Renal cortical epithelial cell (primary cell): ENCODE measurements at places on chromosomes 3 and 15. TPM values are rescaled to one million over a fixed set of nuclear protein-coding genes. Genes with fewer than 3 reads are reported as not detected.

Gene GASK1A
- total RNA-seq, result 0.25 and 0.87 TPM in 2 replicates

Gene GPR149
- not detected in 2 replicates for total RNA-seq

Gene TEX55
- total RNA-seq, result not detected in 2 replicates

Gene ISLR
- 0.30 TPM in 1 of 2 replicates, not detected in the other for total RNA-seq

DNA sequence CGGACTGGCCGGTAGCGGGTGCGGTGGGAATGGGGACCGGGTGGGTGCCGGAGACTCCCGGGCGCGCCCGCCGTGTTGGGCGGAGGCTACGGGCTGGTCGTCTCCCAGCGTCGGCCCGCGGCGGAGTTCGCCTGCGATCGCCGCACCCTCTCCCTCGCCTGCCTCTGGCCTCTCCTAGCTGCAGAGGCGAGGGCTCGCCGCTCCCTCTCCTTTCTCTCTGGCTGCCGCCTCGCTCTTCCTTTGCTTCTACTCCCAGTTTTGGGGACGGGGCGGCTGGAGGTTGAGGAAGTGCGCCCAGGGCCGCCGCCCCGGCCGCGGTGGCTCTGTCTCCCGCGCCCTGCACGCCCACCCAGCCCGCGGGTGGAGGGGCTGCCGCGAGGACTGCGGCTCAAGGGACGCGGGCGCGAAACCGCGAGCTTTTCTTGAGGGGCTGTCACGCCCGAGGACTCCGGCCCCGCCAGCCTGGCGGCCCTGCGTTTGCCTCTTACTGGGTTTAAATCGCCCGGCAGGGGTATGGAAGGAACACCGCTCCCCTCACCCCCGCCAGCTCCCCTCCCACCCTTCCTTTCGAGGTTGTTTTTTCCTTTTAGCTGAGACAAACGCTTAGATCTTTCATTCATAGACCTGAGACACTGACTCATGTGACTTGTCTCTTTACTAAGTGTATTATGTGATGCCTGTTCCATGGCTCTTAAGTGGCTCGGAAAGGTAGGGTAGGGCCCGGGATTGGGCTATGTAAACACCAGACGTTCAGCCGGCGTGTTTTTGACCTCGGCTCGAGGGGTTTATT lies 654 bp downstream of the PIK3CA start:
- DNase-seq, result peak; percentile 48

DNA sequence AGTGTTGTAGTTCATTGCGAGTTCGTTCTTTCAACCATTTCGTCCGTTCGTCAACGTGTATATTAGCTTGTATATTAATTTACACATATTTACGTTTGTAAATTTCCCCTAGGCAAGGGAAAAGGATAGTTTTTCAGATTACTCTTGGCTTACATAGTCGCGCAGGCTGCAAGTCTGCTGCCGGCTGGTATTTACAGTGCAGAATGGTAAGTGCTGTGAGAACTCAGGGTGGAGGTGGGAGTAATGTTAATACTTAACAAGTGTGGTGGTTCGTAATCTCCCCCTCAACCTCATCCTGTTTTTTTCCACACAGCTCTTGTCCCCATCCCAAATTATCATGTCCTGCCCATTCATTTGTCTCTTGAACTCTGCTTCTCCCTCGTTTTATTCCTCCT lies 766 bp downstream of the FAM98B start:
- peak; percentile 40 for DNase-seq

GRCh38 chr15:33160581-33161165 lies 33.8 kb downstream of the FMN1 start:
- DNase-seq, result no peak

- no peak for DNase-seq
Measured at GRCh38 chr3:113223475-113224281, 12.3 kb downstream of the BOC start.

- no peak for DNase-seq
Measured at GRCh38 chr3:27216295-27216855, 152.8 kb downstream of the NEK10 start.

GRCh38 chr3:48532977-48533337 lies 23.6 kb downstream of the PFKFB4 start:
- DNase-seq, result no peak

DNA sequence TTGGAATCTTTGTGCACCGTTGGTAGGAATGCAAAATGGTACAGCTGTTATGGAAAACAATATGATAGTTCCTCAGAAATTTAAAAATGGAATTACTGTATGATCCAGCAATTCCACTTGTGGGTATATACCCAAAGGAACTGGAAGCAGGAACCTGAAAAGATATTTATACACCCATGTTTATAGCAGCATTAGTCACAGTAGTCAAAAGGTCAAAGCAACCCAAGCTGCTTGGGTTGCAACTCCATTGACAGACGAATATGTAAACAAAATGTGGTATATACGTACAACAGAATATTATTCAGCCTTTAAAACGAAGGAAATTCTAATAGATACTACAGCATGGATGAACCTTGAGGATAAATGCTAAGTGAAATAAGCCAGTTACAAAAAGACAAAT lies 35.0 kb upstream of the CAPN3 start:
- no peak for DNase-seq

GRCh38 chr3:141860086-141860669 lies 16.3 kb upstream of the ATP1B3 start:
- DNase-seq, result no peak

DNA sequence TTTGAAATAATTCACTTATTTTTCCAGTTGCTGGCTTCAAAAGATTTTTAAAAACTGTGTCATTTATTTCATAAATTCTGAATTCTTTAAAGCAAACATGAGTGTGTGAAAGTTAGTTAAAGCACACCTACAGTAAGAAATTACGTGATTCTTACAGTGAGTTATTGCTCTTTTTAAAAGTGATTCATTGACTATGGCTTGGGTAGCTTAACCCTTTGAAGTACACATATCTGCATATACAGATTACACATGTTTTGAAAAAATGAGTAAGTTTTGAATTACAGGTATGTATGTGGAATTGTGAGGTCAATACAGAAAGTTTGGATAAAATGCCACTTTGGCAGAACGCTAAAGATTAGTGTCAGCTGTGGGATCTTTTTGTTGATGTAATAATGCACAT lies 64.5 kb upstream of the MBNL1 start:
- no peak for DNase-seq

DNA sequence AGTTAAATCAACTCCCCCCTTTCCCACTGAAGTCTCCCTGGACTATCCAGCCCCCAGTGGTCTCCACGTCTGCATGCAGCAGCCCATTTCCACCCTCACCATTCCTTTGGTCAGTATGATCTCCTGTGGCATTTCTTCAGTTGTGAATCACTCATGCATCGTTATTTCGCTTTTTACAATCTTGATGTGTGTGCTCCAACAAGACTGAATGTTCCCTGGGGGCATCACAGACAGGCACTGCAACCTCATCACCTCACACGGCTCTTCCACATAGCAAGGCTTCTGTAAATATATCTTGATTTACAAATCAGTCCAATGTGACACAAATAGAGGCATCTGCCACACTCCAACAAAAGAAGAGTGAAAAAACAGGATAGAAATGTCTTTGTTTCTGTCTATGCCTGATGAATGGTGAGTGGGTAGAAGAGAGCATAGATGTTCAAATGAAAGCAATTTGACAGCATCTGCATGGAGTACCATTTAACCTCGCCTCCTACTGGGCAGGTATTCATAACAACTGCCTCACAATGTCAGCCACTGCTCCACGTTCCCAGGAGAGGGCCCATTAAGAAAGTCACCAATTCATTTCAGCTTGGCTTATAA lies 5.2 kb downstream of the HEG1 start:
- DNase-seq, result no peak

- no peak for DNase-seq
Measured at GRCh38 chr3:100043271-100043670, 71.0 kb downstream of the FILIP1L start.

DNA sequence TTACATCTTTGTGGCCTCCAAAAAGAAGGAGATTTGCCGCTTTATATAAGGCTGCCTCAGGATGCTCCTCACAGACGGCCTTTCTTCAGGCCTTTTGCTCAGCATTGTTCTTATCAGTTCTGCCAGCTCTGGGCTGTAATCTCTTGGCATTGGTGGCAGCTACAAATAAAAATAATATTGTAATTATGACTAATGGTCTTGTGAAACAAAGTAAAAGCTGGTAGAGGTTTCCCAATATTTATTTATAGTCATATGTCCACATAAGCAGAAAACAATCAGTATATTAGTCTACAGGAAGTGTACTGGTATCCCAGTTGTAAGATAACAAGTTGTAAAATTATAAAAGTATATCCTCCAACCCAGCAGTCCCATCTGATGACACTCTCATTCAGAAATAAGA lies 7.3 kb downstream of the NEK4 start:
- DNase-seq, result no peak

DNA sequence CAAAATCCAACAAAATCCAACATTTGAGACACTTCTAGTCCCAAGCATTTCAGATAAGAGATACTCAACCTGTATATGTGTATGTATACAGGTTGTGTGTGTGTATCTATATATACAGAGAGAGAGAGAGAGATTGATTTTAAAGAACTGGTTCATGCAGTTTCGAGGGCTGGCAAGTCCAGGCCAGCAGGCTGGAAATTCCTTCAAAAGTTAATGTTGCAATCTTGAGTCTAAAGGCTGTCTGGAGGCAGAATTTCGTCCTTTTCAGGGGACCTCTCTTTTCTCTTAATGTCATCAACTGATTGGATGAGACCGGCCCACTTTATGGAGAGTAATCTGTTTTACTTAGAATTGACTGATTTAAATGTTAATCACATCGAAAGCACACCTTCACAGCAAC lies 199.6 kb upstream of the IL12A start:
- DNase-seq, result no peak

DNA sequence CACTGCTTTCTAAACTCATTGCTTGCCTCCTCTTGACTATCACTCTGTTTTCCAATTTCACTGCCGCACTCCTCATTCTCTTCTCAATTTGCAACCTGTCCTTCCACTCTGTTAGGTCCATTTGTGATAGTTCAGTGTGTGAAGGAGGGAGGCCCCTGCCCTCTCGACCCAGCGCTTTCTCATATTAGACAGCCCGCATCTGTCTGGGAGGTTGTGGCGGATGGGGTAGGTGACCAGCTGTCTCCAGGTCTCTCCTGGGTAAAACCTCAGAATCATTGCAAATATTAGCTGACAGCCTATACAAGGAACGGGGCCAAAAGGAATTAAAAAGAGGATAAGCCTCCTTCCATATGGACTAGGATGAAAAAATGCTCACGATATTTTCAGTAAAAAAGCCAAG lies 358.3 kb downstream of the SHQ1 start:
- no peak for DNase-seq

GRCh38 chr3:71307991-71308697 lies 275.4 kb downstream of the FOXP1 start:
- no peak for DNase-seq

- DNase-seq, result peak; percentile 55
Measured at GRCh38 chr3:98333989-98334606, 19.6 kb upstream of the OR5K4 start.

DNA sequence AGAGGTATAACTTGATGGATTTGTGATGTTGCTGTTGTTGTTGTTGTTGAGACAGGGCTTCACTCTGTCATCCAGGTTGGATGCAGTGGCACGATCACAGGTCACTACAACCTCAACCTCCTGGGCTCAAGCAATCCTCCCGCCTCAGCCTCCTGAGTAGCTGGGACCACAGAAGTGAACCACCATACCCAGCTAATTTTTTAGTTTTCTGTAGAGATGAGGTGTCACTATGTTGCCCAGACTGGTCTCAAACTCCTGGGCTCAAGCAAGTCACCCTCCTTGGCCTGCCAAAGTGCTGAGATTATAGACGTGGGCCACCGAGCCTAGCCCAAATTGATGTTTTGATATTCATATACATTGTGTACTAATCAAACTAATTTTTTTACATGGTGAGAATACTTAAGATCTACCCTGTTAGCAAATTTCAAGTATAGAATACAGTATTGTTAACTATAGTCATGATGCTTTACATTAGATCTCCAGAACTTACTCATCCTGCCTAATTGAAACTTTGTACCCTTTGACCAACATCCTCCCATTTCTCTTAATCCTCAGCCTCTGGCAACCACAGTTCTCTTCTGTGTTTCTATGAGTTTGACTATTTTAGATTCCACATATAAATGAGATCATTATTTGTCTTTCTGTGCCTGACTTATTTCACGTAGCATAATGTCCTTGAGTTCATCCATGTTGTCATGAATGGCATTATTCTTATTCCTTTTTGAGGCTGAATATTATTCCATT lies 23.2 kb downstream of the LMCD1 start:
- DNase-seq, result no peak

GRCh38 chr3:65938676-65939075 lies 100.0 kb downstream of the MAGI1 start:
- DNase-seq, result no peak
